T-helper 1 cell treated with Interleukin-12 subunit alpha and Interleukin-12 subunit beta and Interleukin-4 antibody, amounts not matched to agents 30 ng/mL and 1 ng/mL, for 36 hours (primary cell): ENCODE measurements at places on chromosomes 4 and X. TPM values are rescaled to one million over a fixed set of nuclear protein-coding genes. Genes with fewer than 3 reads are reported as not detected.

ELOVL6 gene
- total RNA-seq, result 44.9 and 45.3 TPM in 2 replicates

CFI gene
- total RNA-seq, result not detected in 2 replicates

MND1 gene
- 8.2 and 10.6 TPM in 2 replicates for total RNA-seq

CDX4 gene
- total RNA-seq, result not detected in 2 replicates

GPR82 gene
- total RNA-seq, result 0.12 and 0.29 TPM in 2 replicates

RTL5 gene
- total RNA-seq, result 0.07 and 0.10 TPM in 2 replicates

PLAC1 gene
- not detected in 2 replicates for total RNA-seq
